ENCODE measurements at places on chromosomes 5 and 9.
A peak's percentile ranks its signal among the peaks of the same experiment; 100 is the strongest.

DNA sequence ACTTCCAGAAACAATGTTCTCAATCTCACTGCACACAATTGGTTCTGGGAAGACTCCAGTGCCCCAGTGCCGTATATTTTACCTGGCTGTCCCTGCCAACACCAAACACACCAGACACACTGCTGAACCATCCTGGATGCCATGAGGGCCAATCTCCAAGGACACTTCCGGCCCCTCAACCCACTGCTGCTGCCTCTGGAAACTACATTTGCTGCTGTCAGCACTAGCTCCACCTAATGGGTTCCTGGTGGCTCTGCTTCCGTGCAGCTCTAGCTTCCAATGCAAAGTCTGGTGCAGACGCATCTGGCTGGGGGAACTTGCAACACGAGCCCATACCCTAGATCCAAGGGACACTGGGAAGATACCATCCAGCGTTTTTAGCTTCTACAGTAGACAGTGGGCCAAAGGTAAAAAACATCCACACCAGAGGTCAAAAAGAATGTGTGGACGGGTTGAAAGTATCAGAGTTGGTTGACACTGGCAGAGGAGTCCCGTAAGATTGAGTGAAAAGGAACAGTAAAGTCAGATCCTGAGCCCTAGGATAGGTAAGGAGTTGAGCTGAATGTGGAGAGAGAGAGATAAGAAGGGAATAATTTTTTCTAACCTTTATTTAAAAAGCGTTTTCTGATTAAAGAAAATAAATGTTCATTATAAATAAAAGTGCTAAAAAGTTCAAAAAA, 99.7 kb upstream of the KIF2A start:
- no peak for DNase-seq

DNA sequence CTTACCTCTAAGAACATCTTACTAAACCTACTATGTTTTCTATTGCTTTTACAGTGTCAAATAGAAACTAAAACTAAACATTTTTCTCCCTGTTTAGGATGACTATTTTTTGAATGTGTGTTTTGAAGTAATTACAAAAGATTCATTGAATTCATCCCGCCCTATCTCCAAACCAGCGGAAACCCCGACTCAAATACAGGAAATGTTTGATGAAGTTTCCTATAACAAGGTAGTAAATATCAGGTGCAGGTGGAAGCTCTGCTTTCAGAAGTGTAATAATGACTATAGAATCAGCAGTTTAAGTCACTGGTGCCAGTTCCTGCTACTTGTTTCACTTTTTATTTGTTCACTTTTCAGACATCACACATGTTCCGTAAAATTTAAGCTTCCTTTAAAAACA, 20.0 kb downstream of the ERAP2 start:
- no peak for DNase-seq

DNA sequence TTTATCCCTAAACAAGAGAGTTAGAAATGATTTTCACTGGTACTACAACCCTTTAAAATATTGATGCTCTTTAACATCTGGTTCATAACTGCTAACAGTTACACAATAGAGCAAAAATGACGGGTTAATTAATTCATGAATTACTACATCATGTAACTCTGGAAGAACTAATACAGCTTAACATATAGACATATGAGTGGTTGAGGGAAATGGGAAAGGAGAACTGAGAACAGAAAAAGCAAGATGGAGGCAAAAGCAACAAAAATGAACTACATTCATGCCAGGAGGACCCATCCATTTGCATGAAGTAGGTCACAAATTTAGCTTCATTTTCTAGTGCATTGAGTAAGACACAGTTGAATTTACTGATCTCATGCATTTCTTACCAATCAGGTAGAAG, 61.8 kb downstream of the C9 start:
- no peak for DNase-seq

GRCh38 chr5:73897893-73898292, 271.9 kb downstream of the ARHGEF28 start:
- no peak for DNase-seq

DNA sequence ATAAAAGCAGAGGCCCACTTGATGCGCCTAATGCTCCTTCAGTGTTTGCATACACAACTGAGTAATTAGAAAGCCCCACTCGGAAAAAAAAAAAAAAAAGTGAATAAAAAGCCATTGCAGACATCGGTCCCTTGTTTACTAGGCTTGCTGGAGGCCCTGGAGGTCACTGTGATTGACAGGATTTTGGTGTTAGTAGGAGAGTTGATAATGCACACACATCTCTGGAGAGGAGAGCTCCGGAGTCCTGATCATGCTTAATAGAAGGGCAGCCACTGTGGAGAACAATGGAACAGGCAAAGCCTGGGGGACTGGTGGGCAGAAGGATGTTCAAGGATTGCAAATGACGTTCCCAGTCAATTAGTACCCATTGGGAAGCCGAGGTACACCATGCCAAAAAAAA, 152.5 kb downstream of the EFNA5 start:
- no peak for DNase-seq

GRCh38 chr5:96663608-96664007, 1.4 kb downstream of the CAST start:
- DNase-seq = no peak

GRCh38 chr9:89615661-89616060, 10.8 kb downstream of the GADD45G start:
- no peak for DNase-seq

DNA sequence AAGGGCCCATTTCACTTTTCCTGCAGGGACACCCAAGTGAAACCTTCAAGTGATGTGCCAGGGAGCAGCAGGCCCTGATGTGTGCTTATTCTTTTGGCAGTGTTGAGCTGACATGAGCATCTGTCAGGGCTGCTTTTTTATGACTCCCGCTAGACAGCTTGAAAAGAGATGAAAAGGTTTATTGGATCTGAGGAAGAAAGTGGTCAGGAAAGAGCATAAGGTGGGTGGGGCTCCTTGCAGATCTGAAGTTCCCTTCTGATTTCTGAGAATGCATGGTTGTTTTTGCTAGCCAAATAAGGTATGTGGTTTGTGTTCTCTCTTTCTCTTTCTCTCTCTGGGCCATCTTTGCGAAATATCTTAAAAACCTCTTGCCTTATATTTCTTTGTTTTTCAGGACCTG, 316.1 kb downstream of the DMRT2 start:
- DNase-seq = no peak

- DNase-seq = no peak
Observed at GRCh38 chr9:125495172-125496119, 211.6 kb downstream of the MAPKAP1 start.

DNA sequence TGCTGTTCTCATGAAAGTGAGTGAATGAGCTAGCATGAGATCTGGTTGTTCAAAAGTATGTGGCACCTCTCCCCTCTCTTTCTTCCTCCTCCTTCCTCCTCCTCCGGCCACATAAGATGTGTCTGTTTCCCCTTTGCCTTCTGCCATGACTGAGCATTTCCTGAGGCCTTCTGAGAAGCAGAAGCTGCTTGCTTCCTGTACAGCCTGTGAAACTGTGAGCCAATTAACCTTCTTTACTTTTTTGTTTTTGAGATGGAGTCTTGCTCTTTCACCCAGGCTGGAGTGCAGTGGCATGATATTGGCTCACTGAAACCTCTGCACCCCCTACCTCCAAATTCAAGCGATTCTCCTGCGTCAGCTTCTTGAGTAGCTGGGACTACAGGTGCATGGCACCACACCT, 6.1 kb downstream of the S100Z start:
- DNase-seq = no peak

- peak; percentile 29 for DNase-seq
Observed at GRCh38 chr5:157312492-157312891, 46.6 kb downstream of the CYFIP2 start.

DNA sequence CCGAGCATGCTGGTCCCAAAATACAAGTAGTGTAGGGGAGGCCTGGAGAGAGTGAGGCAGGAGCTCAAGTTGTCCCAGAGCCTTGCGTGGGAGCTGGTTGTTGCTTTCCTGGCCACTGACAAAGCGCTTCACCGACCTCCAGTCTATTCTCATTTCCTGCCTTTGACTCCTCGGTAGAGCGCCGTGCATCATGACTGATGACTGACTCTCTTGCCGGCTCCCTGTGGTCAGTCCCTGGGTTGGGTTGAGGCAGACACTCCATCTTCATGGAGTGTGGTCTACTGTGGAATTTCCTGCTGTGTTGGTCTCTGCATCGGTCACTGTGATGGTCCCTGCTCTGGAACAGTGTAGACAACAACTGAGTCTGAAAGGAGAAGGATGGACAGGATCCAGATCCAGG, 175.1 kb upstream of the S1PR3 start:
- DNase-seq = peak; percentile 51

DNA sequence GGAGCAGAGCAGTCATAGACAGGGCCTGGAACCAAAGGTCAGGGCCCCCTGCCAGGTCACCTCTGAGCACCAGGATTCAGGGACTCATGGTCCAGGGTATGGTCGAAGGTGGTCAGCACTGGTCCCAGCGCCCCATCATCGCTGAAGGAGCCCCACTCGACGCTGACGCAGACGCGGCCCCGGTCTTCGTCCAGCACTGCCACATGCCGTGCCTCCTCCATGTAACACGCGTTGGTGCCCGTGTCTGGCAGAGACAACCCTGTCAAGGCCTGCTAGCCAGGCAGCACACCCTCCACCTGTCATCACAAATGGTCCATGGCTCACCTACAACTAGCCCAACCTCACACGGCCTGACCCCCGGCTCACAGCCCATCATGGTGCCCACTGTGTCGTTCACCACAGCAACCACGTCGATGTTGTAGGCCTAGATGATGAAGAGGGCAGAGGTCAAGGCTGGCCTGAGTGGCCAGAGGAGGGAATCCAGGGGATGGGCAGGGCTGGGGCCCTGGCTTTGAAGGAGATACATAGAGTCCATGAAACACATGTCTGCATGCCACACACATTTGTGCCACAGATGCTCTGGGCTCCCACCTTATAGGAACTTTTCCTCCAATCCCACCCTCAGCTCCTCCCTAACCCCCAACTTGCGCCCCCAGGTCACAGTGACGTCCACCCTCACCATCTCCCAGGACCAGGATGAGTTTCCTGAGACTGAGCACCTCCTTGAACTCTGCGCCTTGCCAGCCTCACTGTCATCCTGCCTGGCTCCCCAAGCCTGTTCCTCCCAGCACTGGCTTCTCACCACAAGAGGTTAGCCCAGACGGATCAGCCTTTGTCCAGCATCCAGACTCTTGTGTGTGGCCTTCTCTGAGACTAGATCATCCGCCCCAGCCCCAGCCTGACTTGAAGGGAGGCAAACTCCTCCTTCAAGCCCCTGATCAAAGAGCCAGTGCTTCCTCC, 9.5 kb downstream of the HK3 start:
- DNase-seq = no peak

DNA sequence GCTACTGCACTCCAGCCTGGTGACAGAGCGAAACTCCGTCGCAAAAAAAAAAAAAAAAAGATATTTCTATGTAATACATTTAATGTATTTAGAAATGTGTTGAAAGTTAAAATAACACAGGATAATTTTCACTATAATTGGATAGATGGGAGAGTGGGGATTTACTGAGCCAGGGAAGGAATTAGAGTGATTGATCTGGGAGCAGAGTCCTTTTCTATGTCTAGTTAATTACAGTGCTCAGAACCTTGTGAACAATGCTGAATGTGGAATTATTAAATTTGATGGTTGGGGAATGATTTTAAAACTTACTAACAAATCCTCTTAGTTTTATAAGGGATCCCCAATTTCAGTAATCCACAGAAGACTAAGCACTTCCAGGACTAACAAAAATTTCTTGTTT, 239.7 kb downstream of the CSNK1G3 start:
- DNase-seq = no peak

DNA sequence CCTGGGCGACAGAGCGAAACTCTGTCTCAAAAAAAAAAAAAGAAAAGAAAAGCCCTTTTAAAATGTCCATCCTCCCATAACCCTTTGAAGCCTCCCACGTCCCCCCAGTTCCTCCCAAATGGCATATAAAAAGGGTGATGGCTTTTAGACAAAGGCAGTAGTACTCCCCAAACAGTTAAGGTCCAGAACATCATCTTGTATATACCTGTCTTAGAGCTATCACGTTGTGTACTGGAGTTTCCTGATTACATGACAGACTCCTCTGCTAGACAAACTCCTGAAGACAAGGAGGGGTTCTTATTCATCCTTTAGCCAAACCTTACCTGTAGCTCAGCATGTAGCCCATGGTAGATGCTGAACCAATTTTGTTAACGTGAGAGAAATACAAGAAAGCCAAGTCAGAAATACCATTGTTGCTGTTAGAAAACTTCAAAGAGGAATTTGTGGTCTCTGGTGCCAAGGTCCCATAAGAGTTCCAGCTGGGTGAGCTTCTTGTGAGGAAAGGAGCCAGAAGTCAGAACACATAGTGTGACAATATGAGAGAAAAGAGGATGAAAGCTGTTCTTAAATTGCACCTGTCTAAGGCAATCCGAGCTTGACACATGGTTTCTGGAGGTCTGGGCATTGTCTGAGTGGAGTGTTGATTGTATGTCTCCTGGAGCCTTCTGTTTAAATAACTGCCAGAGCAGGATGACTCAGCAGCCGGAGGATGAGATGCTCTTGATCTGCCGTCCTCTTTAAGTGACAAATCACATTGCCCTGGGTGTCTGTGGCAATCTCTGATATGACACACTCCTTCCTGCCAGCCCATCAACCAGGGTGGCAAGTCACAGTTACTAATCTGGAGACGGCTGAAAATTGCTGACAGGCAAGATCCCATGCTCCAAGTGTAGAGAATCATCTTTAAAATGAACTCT, 69.1 kb downstream of the ARRDC3 start:
- DNase-seq = peak; percentile 57
